ENCODE measurements at places on chromosomes 7 and 10.

GRCh38 chr7:29877196-29877595, 70.9 kb downstream of the WIPF3 start:
- DNase-seq, result no peak

GRCh38 chr7:17302575-17303142, 4.2 kb downstream of the AHR start:
- DNase-seq, result no peak

GRCh38 chr7:67913604-67914003, 917.0 kb downstream of the TYW1 start:
- no peak for DNase-seq

- no peak for DNase-seq
These were observed 530 bp upstream of the ANXA7 start for GRCh38 chr10:73414230-73414945.

GRCh38 chr10:91909117-91909677, at the start of gene FGFBP3:
TSS of gene FGFBP3 (minus strand) at chr10:91909486. CDS start at chr10:91908969, 517 bp downstream.
- DNase-seq, result no peak

GRCh38 chr10:12350925-12351324, 1.6 kb downstream of the CAMK1D start:
- no peak for DNase-seq

DNA sequence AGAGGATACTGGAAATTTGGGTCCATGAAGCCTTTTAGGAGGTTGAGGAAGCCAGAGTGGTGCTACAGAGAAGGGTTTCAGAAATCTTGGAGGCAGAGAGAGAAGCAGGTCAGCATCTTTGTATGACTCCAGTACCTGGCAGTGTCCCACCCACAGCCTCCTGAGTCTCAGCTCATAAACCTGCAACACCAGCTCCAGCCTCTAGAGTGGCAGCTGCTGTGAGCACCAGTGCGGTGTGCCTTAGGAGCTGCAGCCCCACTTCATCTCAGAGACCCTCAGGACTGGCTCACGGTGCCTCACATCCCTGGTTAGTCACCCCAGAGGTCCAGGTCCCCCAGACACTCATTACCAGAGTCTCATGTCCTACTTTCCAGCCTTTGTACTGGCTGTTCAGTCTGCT, 84.8 kb upstream of the PRKAR2B start:
- DNase-seq, result no peak

GRCh38 chr7:82414389-82414788, 29.2 kb downstream of the CACNA2D1 start:
- no peak for DNase-seq

GRCh38 chr10:59907537-59907917, 1.2 kb upstream of the CCDC6 start:
- DNase-seq, result no peak

- DNase-seq, result no peak
These were observed 12.3 kb upstream of the SNX10 start for GRCh38 chr7:26279405-26279804.

- no peak for DNase-seq
These were observed 207.9 kb downstream of the DOCK4 start for GRCh38 chr7:111998326-111998725.

GRCh38 chr7:94396037-94396431, 1.3 kb downstream of the COL1A2 start:
- DNase-seq, result no peak

GRCh38 chr7:3289996-3290395, 11.1 kb upstream of the SDK1 start:
- no peak for DNase-seq

DNA sequence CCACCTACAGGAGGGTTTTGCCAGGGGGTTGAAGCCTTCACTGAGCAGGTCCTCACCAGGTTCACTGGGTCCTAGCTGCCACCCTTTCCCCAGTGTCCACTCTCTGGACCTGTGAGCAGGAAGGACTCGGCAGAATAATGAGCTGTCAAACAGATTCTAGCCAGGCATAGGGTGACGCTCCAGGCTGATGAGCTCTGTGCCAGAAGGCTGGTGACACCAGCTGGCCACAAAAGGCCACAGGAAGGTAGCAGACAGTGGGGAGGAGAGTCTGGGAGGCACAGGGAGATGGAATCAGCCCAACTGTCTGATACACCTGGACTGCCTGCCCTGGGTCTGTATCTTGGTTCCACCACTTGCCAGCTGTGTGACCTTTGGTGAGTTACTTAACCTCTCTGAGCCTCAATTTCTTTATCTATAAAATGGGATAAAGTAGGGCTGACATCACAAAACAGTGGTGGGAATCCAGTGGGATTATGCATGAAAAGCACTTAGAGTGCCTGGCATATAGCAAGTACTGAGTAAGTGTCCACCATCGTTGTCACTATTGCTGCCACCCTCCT, 26.7 kb upstream of the NDST2 start:
- DNase-seq, result no peak

DNA sequence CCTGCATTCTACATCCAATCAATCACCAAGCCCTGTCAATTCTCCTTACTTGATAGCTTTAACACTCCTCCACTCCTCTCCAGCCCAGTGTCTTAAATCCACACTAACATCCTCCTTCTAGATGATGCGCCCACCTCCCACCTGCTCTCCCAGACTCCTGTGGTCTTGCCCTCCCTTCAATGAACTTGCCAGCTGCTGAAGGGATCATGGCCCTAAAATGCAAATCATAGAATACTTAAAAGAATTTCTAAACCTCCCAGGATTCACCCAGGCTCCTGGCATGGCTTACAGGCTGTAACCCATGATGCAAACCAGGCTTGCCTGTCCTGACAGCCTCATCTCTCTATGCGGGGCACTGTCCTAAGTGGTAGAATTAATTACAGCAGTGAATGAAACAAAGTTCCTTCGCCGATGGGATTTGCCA, 43.6 kb downstream of the SYPL1 start:
- DNase-seq, result no peak

GRCh38 chr7:81327468-81328266, 408.8 kb upstream of the SEMA3C start:
- no peak for DNase-seq

DNA sequence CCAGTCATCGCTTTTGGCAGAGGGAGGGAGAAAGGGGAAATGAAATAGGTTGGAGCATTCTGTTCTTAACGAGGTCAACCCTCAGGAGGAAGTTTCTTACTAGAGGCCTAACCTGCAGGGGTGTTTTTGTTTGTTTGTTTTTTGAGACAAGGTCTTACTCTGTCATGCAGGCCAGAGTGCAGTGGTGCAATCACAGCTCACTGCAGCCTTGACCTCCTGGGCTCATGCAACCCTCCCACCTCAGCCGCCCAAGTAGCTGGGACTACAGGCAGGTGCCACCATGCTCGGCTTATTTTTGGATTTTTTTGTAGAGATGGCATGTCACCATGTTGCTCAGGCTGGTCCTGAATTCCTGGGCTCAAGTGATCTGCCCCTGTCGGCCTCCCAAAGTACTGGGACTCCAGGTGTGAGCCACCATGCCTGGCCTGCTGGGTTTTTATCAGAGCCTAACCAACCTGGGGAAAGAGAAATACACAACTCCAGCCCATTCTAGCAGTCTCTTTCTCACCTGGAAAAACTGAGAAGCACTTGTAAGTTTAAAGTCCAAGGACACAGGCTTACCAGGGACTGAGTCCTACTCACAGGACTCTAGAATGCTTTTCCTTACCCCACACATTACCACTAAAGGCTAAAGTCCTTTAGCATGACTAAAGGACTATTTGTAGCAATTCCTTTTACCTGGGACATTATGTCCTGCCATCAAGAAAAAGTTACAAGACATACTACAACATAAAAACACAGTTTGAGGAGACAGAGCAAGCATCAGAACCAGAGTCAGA, 101.0 kb upstream of the EGFR start:
- DNase-seq, result no peak

GRCh38 chr10:69902835-69903535, 101.3 kb downstream of the COL13A1 start:
- DNase-seq, result no peak

GRCh38 chr7:98826811-98827231, 43.0 kb downstream of the TMEM130 start:
- no peak for DNase-seq

GRCh38 chr7:42961170-42961569, 29.0 kb downstream of the MRPL32 start:
- no peak for DNase-seq

DNA sequence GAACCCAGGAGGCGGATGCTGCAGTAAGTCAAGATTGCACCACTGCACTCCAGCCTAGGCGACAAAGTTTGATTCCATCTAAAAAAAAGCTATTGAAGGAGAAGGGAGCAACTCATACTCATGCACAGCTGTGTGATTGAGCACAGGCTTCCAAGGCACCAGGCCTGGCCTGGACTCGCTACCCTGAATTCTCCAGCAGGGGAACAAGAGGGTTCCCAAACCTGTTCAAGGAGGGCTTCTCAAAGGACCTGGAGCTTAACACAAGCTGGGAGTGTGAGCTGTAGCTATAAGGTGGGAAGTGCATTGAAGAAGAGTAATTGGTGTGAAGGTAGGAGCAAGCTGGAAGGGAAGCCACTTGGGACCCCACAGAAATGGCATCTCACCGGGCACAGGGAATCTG, 15.1 kb upstream of the DDIT4 start:
- DNase-seq, result no peak

GRCh38 chr7:81777697-81778096, 7.8 kb upstream of the HGF start:
- no peak for DNase-seq

DNA sequence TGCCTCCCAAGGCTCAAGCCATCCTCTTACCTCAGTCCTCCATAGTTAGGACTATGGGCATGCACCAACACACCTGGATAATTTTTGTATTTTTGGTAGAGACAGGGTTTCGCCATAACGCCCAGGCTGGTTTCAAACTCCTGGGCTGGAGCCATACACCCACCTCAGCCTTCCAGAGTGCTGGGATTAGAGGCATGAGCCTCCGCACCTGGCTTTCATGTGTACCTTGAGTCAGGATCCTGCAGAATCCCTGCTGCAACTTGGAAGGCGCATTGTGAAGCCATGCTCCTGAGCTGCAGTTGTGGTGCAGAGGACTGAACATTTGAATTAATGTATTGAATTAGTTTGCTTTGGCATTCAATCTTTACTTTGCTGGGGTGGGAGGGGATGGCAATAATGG, 29.4 kb upstream of the NMT2 start:
- no peak for DNase-seq

DNA sequence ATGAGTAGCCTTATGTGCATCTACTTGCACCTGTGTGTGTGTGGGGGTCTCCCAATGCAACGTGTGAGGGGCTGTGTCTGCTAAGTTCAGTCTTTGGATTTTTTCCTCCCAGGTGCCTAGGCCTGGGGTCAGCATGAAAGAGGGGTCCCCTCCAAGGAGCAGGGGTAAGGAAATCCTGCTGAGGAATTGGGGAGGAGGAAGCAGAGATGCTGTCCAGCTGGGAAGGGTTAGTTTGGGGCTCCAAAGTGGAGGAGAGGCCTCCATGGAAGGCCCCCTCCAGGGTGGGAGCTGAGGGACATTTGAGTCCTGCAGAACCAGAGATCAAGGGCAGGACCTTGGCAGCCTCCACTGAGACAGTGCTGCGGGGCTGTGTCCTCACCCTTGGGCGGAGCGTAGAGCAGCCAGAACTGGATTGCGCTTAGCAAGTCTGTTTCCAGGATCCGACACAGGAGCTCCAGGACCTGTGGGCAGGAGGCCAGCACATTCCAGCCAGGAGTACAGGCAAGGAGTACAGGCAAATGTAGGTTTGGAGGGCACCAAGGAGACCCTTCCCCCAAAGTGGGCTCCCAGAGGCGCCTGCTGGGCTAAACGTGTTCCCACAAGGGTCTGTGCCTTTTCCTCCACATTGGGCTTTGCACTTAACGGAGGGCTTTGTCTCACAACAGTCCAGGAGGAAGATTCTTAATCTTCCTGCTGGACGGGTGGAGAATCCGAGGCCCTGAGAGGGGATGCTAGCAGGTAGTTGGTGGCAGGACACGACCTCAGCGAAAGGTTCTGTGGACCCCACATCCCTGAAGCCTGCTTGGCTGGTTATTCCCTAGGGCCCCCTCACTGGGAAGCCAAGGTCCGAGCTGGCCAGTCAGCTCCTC, 10.1 kb downstream of the TBATA start:
- no peak for DNase-seq

DNA sequence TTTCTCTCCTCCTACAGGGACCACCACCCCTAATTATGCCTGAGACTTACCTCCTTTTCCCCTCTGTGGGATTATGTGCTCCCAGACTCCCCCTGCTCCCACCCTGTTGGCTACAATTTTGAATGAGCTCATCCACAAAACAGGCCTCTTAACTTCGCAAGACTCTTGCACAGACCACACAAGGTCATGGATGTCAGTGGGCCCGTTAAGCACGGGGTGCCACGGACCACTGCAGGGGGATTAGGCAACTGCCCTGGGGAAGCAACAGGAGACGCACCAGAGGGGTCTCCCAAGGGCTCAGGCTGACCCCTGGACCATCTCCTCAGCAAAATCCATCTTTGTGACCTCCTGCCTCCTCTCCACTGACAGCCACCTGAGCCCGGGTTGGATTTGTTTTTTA, 42.1 kb upstream of the COL13A1 start:
- no peak for DNase-seq

GRCh38 chr10:62068464-62068863, 167.0 kb downstream of the ARID5B start:
- no peak for DNase-seq

DNA sequence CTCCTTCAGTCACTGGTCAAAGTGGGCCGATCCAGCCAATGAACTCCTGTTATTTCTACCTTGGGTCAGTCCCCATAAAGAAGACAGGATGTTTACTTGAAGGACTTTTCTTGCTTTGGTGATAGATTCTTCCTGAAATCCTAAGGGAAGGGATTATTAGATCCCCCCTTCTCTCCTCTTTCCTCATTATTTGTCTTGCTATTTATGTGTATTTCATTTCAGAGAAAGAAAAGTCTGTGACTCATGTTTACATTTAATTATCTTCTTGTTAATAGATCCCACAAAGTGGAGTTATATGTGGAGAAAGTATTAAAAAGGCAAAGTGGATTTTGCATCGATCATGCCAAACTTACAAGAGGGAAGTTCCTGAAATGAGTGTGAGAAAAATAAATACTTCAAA, 341.5 kb downstream of the PHTF2 start:
- DNase-seq, result no peak

- DNase-seq, result no peak
These were observed 651.5 kb downstream of the LRMDA start for GRCh38 chr10:76082956-76083355.

GRCh38 chr7:152512706-152513105, 76.9 kb upstream of the KMT2C start:
- no peak for DNase-seq

DNA sequence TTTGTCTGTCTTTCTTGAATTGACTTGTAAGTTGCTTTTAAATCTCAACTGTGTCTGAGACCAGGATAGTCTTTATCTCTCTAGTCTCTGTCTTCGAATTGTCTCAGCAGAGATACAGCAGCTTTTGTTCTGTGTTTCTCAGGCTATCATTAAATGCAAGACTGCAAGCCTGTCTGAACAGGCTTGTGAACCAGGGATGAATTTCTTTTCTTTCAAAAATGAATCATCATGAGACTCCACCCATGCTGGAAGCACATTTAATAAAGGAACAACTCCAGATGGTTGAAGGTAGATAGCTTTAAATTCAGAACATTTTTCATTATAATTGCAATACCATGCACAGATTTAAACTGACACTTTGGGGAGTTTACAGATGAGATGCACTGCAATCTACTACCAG, 155.9 kb downstream of the SEC23IP start:
- DNase-seq, result no peak

GRCh38 chr10:13496164-13496563, 32.6 kb downstream of the BEND7 start:
- DNase-seq, result no peak

GRCh38 chr10:72370201-72370722, 15.5 kb upstream of the DNAJB12 start:
- DNase-seq, result no peak
